ENCODE measurements at places on chromosomes 13 and 19.

DNA sequence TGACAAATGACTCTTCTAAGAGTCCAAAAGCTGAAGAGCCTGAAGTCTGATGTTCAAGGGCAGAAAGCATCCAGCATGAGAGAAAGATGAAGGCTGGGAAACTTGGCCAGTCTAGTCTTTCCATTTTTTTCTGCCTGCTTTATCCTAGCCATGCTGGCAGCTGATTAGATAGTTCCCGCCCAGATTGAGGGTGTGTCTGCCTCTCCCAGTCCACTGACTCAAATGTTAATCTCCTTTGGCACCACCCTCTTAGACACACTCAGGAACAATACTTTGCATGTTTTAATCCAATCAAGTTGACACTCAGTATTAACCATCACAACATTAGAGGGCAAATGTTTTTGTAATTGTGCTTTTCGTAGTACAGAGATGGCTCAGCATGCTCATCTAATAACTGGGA is 267.5 kb upstream of the KLHL1 start:
- no peak for DNase-seq

GRCh38 chr13:46010148-46010547 is 42.4 kb downstream of the ZC3H13 start:
- DNase-seq = peak; percentile 51

GRCh38 chr13:36766295-36766694 is 52.7 kb upstream of the RFXAP start:
- DNase-seq = peak; percentile 64

DNA sequence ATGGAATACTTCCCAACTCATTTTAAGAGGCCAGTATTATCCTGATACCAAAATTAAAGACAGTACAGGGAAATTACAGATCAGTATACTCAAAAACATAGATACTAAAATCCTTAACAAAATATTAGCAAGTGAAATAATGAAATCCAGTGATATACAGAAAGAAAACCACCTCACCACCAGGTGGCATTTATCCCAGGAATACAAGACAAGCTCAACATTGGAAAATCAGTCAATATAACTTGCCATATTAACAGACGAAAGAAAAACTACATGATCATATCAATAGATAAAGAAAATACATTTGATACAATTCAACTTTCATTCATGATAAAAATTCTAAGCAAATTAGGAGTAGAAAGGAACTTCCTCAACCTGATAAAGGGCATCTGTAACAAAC is 6.7 kb upstream of the GNA15 start:
- no peak for DNase-seq
